ENCODE measurements at places on chromosomes 1 and 21.

DNA sequence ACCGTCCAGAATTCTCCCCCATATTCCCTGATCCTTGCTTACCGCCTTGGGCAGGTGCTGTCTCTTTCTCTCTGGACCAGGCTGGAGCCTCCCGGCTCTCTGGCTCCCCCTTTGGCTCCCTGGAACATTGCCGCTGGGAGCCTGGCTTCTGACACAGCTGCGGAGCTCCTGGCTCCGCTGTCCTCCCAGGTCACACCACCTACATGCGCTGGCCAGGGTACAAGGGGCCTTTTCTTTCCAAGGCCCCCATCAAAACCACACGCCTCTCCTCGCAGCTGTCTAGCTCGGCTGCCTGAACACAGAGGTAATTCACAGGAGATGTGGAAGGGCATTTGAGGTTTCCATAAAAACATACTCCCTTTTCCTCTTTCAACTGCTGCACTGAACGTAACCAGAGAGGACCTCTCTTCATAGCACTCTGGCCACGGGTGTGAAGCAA lies 7.5 kb upstream of the ZNF648 start:
- DNase-seq: no peak

- no peak for DNase-seq
Measured at GRCh38 chr21:39531064-39531463, 79.3 kb downstream of the SH3BGR start.

DNA sequence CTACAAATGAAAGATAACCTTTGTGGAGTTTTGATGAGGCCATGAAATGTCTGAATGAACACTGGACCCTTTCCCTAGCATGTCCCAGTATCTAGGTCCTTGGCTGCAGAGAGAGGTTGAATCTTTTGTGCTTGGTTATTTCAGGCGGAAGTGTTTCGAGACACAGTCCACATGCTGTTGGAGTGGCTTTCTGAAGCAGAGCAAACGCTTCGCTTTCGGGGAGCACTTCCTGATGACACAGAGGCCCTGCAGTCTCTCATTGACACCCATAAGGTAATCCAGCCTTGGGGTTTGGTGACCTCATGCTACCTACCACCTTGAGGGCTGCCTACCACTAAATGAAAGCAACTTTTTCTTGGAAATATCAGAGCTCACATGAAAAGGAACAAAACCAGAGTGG lies 38.9 kb upstream of the BMP8A start:
- DNase-seq: no peak

GRCh38 chr21:25682382-25682781 lies 43.3 kb downstream of the JAM2 start:
- DNase-seq: no peak

- DNase-seq: no peak
Measured at GRCh38 chr1:35768350-35769187, 1.2 kb downstream of the CLSPN start.

- no peak for DNase-seq
Measured at GRCh38 chr1:17986156-17986555, 121.4 kb upstream of the IGSF21 start.

DNA sequence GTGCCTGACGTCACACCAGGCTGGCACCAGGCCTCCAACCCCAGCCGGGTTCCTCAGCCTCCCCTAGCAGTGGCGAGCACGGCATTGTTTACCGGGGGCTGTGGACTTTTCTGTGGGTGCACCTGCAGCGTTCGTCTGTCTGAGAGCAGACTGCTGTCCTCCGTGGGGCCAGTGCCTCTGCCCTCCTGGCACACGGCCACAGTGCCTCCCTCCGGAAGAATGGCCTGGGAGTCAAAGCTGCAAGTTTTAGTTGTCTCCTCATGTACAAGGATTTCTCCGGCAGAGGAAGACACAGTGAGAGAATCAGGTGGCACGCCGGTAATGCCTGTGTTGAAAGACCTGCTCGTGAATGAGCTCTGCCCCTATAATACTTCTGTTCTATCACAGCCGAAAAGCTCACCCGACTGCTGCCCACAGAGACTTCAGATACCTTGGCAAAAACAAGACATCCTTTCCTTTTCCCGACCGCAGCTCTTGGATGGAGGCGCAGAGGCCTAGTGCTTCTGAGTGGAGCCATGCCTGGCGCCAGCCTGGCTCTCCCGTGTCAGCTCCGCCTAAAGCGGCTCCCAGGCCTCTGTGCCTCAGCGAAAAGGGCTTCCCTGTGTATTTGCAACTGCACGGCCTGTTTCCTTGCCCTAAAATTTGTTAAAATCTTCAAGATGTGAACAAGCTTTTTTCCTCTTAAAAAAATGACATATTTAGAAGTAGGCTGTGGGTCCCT lies 71.4 kb downstream of the AGPAT3 start:
- DNase-seq: no peak

DNA sequence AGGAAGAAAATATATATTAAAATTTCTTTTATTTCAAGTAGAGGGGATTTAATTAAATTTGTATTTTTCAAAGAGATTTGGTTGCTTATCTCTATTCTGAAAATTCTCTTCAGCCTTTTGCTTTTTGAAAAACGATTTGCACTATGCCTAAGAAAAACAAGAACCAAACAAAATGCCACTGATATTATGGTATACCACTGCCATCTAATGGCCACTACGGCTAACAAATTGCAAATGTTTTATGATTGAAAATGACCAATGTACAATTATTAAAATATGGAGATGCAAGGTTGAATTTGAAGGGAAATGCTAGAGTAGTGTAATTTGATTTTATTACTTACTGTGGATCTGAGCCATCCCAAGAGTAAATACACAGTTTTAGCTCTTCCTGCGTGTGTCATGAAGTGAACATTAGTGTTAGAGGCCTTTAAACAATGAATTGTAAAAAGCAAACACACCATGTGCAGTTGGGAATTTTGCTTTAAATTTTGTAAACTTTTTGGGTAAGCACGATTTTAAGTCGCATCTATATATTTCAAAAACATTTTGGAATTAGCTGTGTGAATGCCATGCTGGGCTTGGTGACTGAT lies 137.4 kb upstream of the USP25 start:
- no peak for DNase-seq

DNA sequence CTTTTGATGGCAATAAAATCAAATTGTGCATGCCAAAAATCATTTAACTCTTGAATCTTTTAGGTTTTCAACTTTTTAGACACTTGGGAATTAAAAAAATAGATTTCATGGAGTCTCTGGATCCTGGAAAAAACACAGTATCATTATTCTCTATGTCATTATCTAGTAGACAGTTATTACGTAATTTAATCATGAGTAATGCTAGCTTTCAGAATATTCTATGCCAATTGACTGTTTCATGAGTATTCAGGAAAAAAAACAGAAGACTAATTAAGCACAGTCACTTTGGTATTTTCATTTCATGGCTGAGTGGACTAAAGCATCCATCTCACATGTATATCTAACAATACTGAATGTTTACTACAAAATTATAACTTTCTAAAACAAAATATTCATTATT lies 44.0 kb downstream of the ODF2L start:
- no peak for DNase-seq

DNA sequence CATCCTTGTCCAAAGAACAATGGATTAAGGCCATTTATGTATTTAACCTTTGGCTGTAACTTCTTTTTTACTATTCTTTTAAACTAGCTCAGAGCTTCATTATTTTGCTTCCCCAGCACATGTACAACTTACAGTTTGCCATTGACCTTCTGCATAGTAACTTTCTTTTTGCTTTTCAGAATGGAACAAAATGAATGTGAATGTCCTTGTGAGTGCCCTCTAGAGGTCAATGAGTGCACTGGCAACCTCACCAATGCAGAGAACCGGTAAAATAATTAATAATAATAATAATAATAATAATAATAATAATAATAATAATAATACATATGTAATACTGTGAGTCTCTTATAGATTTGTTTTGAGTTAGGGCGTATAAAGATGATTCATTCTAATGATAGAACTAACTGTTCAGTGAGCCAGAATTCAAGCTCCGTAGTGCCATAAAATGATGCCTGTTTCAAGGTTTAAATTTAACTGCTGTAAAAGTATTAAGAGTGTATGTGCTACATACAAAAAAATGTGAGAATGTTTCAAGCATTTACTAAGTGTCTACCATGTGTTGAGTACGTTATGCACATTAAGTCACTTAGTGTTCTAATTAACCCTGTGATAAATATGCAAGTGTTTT lies 69.0 kb upstream of the RAVER2 start:
- no peak for DNase-seq

GRCh38 chr1:233675446-233675845 lies 61.5 kb downstream of the KCNK1 start:
- no peak for DNase-seq

- DNase-seq: no peak
Measured at GRCh38 chr1:108130794-108131193, 69.3 kb downstream of the SLC25A24 start.

GRCh38 chr1:245609354-245610150 lies 454.8 kb downstream of the KIF26B start:
- no peak for DNase-seq

GRCh38 chr1:33429856-33430691 lies 821 bp downstream of the PHC2 start:
- no peak for DNase-seq

DNA sequence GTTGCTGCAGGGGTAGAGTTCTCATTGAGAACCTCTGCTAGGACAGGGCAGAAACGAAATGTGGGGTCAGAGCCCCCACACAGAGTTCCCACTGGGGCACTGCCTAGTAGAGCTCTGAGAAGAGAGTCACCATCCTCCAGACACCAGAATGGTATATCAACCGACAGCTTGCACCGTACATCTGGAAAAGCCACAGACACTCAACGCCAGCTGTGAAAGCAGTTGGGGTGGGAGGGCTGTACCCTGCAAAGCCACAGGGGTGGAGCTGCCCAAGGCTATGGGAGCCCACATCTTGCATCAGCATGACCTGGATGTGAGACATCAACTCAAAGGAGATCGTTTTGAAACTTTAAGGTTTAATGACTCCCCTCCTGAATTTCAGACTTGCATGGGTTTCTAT lies 284.0 kb upstream of the DEPDC1 start:
- no peak for DNase-seq

DNA sequence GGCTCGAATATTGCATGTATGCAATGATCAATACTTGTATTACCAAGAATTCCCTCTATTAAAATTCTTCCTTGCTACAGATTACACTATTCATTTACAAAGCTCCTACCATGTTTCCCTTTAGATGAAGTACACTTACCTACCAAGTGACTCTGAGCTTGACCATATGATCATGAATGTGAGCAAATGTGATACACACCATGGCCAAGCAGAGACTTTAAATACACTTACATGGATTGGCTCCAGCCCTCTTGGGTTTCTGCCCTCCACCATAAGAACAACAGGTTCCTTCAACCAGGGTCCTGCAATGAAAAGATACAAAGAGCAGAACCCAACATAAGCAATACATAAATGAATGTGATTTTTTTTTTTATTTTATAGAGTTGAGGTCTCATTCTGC lies 30.0 kb downstream of the LRRC52 start:
- DNase-seq: no peak

- DNase-seq: no peak
Measured at GRCh38 chr1:59318271-59318860, 21.5 kb downstream of the FGGY start.

- DNase-seq: no peak
Measured at GRCh38 chr21:42580793-42581321, 67.2 kb downstream of the SLC37A1 start.

- no peak for DNase-seq
Measured at GRCh38 chr1:113094506-113094905, 21.5 kb downstream of the LRIG2 start.

DNA sequence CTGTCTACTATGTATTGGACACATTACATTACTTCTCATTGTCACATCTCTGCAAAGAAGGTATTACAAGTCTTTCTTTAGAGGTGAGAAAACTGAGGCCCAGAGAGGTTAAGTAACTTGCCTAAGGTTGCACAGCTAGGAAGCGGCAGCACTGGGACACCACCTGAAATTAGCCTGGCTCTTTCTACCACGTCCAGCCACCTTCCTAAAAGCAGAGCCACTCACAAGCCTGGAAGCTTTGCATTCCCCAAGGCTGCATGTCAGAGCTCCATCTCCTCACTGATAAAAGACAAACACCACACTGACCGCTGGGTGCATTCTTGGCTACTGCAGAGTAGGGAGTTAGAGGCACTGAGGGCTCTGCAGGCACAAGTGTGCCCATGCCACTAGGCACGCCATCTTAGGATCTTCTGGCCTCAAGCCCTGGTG lies 2.4 kb downstream of the CD247 start:
- no peak for DNase-seq

DNA sequence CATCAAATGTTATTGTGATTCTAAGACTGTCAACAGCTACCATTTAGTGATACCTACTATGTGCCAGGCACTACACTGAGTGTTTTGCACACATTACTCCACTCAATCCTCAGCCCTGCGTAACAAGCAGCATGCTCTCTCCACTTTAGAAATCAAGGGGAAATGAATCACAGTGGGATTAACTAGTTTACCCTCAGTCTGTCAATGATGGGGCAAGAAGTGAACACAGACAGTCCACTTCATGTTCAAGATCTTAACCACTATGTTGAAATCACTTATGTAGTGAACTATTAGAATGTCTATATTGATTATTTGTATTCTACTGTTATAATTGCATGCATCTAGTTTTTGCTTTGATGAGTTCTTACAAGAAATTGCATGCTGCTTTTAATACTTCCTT lies 165.3 kb downstream of the LTN1 start:
- DNase-seq: no peak

DNA sequence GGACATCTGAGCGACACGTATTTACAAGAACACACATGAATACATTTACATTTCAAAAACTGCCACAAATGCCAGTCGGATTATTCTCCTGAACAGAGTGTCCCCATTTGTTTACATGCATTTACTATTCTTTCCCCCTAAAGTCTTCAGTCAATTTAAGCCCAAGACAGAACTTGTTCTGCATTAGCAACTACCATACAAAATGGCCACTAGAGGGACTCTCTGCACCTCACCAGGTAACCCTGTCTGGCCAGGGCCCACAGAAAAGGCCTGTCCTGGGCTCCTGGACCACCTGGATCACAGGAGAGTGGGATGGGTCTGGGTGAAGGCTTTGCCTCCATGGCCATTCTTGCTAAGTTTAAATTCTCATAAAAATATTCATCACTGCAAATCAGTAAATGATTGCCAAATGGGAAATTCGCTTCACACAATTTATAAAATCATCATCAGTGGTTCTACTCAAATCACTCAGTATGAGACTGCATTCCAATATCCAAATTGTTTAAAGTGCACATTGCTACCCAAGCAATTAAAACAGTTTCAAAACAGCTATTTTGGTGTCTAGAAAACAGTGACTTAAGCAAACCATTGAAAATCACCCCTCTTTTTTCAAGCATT lies 12.5 kb upstream of the GUCA2A start:
- DNase-seq: no peak

DNA sequence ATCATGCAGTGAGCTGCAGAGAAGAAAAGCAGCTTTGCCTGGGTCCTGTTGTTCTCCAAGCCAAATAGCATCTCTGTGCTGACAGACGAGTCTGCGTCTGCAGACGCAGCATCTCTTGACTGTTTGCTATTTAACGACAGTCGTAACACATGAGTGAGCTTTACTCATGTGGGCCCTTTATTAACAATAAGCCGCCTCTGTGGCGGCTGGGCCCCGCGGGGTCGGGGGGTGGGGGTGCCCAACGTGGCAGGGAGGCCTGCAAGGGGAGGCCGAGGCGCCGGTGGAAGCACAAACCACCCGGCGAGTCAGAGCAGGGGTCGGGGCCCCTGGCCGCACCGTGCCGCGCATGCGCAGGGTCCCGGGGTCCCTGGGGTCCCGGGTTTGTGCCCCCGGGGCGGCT lies 435.1 kb downstream of the KIF26B start:
- DNase-seq: no peak

GRCh38 chr1:11188858-11189451 lies at the start of gene ANGPTL7:
Gene ANGPTL7 (plus strand): TSS chr1:11189355. CDS start chr1:11189580, 225 bp downstream.
- no peak for DNase-seq

GRCh38 chr1:76162254-76162653 lies 87.7 kb downstream of the ST6GALNAC3 start:
- DNase-seq: no peak

- no peak for DNase-seq
Measured at GRCh38 chr21:44283948-44284347, 1.7 kb upstream of the AIRE start.
